GF-D8 (cell line): ENCODE measurements at places on chromosomes 12 and 14.

- DNase-seq, result no peak
Observed at GRCh38 chr14:91286530-91286937, 42.0 kb upstream of the GPR68 start.

DNA sequence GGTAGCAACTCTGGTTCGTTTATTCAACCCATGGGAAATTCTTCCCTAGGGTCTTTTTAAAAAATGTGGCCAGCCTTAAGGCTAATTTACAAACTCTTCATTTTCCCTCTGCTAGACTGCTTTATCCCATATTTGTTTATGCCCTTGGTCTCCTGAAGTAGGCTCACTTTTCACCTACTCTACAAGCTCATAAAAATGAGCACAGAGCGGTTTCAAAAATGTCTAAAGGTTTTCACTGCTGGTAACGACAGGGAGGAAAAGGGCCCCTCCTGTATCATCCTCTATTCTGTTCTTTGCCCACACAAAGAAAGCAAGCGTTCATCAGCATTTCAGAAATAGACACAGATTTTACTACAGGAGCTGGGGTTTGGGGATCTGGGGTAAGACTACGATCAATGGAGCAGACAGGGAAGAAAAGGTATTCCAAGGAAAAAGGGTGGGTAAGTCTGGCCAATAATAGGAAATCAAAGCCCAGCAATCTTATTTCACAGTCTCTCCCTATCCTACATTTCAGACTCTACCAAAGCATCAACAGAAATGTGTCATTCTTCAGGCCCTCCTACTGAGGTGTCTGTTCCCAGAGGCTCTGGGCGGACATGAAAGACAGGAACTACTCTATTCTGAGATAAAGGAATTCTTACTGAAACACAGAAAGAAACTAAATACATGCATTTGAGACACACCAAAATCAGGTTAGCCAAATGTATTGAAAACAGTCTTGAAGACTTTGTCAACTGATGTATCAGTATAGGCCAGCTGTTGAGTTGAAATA, 86.4 kb downstream of the SPPL3 start:
- DNase-seq, result no peak

DNA sequence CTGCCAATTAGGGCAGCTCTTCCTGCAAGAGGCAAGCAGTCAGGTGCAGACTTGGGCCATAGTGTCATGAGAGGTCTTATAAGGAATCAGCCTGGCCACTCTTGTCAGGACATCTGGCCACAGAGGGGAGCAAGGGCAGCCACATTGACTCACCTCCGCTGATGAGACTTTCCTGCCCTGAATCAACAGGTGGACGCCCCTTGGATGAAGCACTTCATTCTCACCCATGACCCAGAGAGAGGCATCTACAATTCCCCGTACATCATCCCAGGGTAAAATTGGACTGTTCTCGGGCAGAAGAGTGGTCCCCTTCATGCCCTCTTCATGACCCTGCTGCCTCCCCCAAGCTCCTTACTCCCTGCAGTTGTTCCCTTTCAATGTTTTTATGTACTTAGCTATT, 16.9 kb downstream of the DAO start:
- no peak for DNase-seq

GRCh38 chr12:89417246-89417977, 65.1 kb upstream of the DUSP6 start:
- DNase-seq, result no peak

DNA sequence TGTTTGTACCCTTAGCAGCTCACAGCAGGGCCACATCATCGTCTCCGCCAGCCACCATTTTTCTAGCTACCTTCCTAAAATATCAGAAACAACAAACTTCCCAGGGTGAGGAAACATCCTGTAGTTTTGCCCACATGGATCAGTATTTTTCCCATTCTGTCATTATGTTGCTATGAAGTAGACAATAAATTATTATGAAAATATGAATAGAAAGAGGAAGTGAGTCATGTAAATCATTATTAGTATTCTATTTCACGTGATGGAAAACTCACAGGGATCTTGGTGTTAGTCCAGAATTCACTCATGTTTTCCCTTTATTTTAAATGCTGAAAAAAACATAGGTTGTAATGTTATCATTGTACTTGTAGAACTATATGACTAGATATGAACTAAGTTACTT, 319.4 kb downstream of the SYT1 start:
- DNase-seq, result no peak

- DNase-seq, result no peak
Observed at GRCh38 chr12:32296567-32296966, 102.8 kb upstream of the FGD4 start.

- no peak for DNase-seq
Observed at GRCh38 chr12:131209082-131210070, 255.7 kb downstream of the ADGRD1 start.

DNA sequence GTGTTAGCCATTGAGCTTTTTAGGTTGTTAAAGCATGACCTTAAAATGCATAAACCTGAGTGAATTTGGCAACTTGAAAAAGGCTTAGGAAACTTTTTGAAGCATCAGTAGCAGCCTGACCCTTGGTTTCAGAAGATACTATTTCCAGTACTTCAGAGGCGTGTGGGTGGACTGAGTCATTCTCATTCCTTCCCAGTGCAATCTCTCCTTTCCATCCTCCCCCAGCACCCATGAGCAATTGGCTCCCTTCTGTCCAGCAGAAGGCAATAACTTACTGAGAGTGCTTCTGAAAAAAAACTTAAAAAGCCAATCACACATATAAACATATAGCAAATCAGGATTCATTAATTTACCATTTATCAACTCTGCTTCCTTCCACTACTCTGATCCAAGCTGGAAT, 299.3 kb upstream of the STXBP6 start:
- no peak for DNase-seq

- no peak for DNase-seq
Observed at GRCh38 chr12:39592295-39592694, 27.3 kb downstream of the ABCD2 start.

DNA sequence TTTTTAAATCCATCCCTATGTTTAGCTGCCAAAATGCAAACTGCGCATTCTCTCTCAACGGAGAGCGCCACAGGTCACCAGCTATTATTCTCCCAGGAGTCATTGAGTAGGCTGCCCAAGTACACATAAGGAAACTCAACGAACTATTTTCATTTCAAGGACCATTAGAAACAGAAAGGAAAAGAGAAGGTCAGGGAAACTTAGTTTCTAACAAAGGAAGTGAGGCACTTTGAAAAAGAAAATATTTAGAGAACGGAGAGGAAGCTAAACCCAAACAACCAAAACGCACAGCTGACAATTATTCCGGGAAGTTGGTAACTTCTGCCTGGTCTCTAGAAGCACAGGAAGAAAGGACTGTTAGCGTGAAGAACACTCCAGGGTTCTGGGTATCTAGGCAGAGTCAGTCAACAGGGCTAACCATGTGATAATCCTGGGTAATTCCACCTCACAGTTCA, 23.5 kb downstream of the GPHB5 start:
- no peak for DNase-seq

DNA sequence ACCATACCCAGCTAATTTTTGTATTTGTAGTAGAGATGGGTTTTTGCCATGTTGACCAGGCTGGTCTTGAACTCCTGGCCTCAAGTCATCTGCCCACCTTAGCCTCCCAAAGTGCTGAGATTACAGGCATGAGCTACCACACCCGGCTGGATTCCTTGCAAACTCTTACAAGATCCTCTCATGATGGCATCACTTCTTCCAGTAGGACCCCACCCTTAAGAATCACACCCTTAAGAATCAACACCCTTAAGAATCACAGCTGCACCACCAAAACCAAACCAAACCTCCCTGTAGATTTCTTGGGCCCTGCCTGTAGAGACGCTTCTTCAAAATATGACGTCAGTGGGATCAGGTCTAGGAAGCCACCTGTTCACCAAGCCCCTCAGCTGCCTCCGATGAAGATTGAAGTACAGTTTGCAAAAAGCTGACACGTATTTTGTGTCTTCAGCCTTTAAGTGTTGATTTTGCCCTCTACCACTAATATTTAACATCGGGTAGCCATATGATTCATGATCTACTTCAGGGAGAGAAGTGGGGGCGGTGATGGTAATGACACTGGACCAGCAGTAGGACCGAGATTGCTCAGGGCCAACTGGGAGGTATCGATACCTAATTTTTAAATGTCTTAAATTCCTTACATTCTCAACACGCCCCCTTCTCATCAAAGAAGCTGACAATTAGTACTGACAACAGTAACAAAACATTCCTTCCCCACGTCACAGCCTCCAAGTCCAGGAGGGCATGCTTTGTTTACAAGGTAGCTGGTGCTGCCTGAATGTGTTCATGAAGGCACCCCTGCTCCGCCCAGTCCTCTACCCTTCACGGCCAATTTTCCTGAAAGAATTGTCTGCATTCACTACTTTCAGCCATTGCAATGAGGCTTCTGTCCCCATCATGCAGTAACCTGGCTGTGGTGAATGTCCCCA, 57.2 kb downstream of the ESRRB start:
- no peak for DNase-seq

- DNase-seq, result no peak
Observed at GRCh38 chr12:16335838-16336237, 11.6 kb upstream of the MGST1 start.

DNA sequence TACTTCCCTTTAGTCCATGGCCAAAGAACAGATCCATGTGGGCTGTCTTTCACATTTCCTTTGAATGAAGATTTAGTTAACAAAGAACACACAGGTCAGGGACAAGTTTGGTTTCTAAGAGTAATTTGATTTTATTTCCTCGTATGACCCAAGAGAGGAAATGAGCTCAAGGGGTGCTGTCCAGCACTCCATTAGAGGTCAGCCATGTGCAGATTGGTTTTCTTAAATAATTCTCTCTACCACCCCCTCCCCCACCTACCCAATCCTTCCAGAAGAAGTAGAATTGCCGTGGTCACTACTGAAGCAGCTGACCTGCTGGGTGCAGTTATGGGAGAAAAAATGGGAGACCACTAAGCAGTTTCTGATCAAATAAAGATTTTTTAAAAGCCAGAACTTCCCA, 13.9 kb upstream of the OAS1 start:
- DNase-seq, result no peak

GRCh38 chr12:4282892-4283511, 9.4 kb downstream of the CCND2 start:
- DNase-seq, result no peak

DNA sequence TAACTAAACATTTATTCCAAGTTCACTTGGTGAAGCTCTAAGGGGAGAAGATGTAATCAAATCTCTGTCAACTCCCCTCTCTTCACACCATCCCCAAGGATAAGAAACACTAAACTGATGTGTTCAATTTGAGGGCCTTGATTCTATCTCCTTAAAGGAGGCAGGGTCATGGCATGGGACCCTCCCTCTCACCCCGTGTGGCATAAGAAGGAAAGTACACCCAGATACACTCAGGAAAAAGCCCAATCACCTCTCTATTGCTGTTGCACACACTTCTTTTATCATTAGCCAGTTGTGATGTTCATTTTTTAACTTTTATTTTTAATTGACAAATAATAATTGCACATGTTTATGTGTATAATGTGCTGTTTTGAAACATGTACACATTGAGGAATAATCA, 35.1 kb downstream of the WASHC3 start:
- no peak for DNase-seq

DNA sequence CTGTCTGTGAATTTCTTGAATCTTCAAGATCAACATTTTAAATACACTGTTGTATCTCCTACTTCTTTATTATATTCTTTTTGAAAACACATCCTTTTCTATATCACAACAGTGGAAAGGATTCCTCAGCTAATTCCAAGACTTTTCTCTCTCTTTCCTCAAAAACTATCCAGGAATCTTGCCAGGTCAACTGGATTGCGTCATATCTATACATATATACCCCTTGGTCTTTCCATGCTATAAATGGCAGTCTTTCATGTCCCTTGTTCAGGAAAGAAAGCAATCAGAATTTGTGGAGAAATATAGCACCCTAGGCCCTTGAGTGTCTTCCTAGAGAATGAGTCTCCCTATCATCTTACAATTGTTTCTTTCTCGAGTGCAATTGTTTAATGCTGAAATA, 149.0 kb downstream of the KCNA5 start:
- DNase-seq, result no peak

DNA sequence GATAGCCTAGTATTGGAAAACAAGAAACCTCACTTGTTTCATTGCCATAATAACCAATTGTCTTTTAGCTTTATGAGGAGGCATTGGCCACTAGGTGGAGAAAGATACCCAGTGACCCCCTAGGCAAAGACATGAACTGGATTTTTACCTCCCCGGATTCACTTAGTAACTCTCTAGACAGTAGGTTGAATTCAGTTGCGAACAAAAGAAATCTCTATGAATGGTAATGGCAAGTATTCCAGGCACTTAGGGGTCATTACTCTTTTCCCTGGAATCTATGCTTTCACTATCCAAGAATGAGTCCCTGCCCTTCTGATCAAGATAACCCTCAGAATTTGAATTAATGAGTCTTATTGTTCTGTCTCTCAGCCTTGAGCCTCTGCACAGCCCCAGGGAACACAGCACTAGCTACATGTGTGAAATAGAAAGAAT, 29.5 kb upstream of the RHOJ start:
- DNase-seq, result no peak

DNA sequence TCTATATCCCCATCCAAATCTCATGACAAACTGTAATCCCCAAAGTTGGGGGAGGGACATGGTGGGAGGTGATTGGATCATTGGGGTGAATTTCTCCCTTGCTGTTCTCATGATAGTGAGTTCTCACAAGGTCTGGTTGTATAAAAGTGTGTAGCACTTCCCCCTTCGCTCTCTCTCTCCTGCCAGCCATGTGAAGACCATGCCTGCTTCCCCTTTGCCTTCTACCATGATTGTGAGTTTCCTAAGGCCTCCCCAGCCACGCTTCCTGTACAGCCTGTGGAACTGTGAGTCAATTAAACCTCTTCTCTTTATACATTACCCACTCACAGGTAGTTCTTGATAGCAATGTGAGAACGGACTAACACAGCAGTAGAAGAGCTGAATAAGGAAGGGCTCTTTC, 62.6 kb upstream of the VASH1 start:
- no peak for DNase-seq

- no peak for DNase-seq
Observed at GRCh38 chr12:23860019-23860418, 89.5 kb downstream of the SOX5 start.

DNA sequence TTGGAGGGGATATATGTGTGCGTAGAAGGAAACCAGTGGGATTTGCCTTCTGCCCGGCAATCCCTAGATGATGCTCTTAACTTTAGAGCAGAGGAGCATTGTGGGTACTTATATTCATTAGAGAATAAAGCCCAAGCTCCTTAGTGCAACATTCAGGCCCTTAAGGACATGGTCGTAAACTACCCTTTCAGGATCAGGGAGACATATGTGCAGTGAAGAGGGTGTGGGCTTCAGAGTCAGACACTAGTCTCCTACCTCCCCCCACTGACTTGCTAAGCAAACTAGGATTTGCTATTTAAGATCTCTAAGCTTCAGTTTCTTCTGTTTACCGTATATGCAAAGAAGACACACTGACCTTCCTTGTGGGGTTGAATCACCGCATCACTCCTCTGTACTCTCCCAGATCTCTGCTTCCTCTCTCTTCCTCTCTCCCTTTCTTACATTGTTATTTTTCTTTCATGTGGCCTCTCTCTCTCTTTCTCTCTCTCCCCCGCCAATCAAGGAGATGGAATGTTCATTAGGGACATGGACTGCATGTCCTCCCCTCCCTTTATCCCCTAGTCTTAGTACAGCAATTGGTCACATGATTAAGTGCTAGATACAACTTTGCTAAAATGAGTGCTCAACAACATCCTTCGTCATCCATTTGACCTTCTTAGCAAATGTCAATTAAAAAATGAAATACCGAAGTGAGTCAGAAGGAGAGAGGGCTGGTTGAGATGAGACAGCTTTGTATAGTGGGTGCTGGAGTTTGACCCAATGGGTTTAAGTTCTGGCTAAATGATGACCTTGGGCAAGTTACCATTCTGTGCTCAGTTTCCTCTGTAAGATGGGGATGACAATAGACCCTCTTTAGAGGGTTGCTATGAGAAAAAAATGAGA, 91.7 kb downstream of the TMX1 start:
- DNase-seq, result no peak

- no peak for DNase-seq
Observed at GRCh38 chr14:105181549-105182295, 610 bp upstream of the NUDT14 start.
